ENCODE measurements at places on chromosomes 4 and X.
A peak's percentile ranks its signal among the peaks of the same experiment; 100 is the strongest.

- no peak for DNase-seq
These were observed 436.5 kb upstream of the FRG1 start for GRCh38 chr4:189504220-189504619.

- peak; percentile 19 for DNase-seq
These were observed 77.4 kb downstream of the WDR19 start for GRCh38 chr4:39259571-39260330.

DNA sequence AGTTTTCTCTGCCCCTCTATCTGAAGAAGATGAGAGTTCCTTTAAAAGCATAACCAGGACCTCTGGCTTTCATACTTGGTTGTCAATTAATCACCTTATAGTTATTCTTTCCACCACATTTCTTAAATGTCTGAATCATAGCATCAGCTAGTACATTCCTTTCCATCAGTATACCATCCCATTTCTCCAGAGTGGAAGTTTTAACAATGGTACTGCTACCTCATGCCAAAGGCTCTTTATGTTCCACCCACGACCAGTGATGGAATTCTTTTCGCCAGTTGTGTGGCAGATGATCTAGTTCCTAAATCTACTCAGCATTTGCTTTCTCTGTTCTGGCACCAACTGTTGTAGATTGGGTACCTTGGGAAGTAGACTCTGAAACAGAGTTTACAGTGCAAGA is 379.8 kb downstream of the ZNF674 start:
- DNase-seq: no peak

GRCh38 chrX:119565107-119565663 is at the start of gene STEEP1:
Gene STEEP1, minus strand, starts transcription at chrX:119565409. Its CDS starts 54 bp downstream, at chrX:119565355.
- peak; percentile 90 for DNase-seq

GRCh38 chr4:96312046-96312685 is 472.3 kb downstream of the PDHA2 start:
- no peak for DNase-seq

GRCh38 chrX:53089925-53090324 is 4.0 kb upstream of the KANTR start:
- DNase-seq: no peak

GRCh38 chrX:63747331-63747730 is 37.7 kb downstream of the ARHGEF9 start:
- DNase-seq: no peak

GRCh38 chr4:52657292-52657617 is 1.8 kb downstream of the USP46 start:
- DNase-seq: no peak

DNA sequence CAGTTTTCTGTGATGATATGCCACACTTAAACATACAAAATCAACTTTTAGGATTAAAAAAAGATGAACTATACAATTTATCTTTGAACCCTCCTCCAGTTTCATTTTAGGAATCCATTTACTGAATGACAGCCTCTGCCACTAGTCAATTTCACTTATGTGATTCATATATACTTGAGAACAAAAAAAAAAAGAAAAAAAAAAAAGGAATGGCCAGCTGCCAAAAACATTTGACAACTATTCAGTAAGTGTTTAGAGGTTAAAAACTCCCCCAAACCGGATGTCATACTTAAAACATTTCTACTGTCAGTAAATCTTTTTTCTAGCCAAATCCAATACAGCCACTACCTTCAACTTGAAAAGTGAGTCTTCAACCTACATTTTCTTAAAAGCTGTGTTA is 266.7 kb upstream of the MAGEB2 start:
- no peak for DNase-seq

GRCh38 chr4:70808151-70808550 is 31.5 kb downstream of the GRSF1 start:
- DNase-seq: no peak

- DNase-seq: no peak
These were observed 293.6 kb upstream of the TRAM1L1 start for GRCh38 chr4:117378942-117379341.

DNA sequence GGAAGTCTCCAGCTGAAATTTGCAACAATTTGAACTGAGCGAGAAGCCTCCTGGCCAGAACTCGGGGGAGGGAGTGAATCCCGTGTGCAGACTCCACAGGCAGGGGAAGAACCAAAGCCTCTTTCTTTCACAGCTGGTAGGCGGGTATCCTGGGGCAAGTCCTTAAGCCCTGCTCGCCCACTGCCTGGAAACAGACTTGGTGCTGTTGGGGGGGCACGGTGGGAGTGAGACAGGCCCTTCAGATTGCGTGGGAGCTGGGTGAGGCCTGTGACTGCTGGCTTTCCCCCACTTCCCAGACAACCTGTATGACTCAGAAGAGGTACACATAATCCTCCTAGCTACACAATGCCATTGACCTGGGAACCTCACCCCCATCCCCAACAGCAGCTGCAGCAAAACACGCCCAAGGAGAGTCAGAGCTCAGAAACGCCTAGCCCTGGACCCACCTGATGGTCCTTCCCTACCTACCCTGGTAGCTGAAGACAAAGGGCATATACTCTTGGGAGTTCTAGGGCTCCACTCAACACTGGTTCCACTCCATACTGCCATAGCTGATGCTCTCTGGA is 22.4 kb upstream of the RLIM start:
- no peak for DNase-seq

DNA sequence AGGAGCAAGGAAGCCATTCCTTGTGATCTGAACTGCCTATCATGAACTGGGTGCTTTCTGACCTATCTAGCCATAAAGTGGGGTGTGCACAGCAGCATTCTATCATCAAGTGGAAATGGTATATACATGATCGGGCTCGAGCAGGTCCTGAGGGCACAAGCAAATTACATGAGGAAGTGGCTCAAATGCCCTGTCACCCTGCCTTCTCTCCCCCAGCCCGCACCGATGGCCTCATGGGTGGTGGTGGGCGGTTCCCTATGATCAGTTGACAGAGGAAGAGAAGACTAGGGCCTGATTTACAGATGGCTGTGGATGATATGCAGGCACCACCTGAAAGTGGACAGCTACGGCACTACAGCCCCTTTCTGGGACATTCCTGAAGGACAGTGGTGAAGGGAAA is 46.3 kb upstream of the BCLAF3 start:
- no peak for DNase-seq

GRCh38 chr4:148651991-148652390 is 209.8 kb upstream of the NR3C2 start:
- no peak for DNase-seq

Data from renal pelvis (tissue), 12 donors.